ENCODE measurements at places on chromosomes 5 and 9.

GRCh38 chr9:17068671-17069070 is 66.2 kb upstream of the CNTLN start:
- DNase-seq: no peak

GRCh38 chr5:112703866-112704820 is 33.5 kb upstream of the APC start:
- DNase-seq: peak; percentile 53

DNA sequence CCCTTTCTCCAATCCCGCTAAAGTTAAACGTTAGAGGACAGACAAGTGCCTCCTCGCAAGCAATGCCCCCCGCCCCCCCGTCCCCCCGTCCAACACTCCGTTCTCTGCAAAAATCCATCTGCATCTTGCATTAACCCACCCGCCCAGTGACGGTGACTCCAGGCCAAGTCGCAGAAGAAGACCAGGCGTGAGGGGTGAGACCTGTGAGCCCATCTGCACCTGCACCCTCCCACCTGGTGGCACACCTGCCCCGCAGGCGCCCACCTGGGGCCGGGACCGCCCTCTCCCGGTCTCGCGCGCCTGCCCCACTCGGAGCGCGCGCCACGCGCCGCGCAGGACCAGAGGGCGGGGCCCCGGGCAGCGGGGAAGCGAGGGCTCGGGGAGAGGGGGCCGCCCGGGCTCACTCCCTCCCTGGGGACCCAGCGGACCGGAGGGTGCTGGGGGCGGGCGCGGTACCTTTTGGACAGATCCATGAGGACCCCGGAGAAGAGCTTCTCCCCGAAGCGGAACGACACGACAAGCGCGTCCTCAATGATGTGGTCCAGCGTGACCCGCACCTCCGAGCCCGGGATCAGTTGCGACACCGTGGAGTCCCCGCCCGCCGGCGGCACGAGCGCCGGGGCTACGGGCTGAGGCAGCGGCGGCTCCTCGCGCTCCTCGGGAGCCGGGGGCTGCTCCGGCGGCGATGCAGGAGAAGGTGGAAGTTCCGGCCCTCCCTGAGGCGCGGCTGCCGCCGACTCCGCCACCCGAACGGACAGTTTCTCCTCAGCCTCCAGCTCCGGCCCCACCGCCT is 705 bp downstream of the PWWP2A start:
- DNase-seq: peak; percentile 88

DNA sequence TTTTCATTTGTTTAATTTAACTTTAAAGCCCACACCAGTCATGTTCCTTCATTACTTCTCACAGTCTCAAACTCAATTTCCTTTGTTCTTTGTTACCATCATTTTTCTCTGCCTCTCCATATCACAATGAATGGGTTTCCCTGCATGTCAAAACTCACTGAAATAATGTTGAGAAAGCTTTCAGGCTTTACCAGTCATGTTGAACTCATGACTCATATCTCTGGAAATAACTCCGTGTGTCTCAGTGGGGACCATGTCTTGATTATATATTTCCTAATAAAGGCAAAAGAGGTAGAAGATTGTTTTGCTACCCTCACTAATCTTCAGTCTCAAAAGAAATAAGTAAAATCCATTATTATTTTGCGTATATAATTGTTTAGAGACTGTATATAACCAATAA is 231.2 kb downstream of the CHSY3 start:
- no peak for DNase-seq

GRCh38 chr5:103894882-103895281 is 332.3 kb upstream of the NUDT12 start:
- DNase-seq: no peak

Data from activated CD4-positive, alpha-beta T cell treated with anti-CD3 and anti-CD28 coated beads, Interleukin-2, amount 10 ng/mL, durations not matched to agents 24 days and 14 days (primary cell).